ELR (cell line): ENCODE measurements at places on chromosomes 16 and 17.

GRCh38 chr16:15689290-15689689 is 39.2 kb downstream of the NDE1 start:
- DNase-seq: peak; percentile 42

- peak; percentile 24 for DNase-seq
Observed at GRCh38 chr17:34706029-34706428, 126.6 kb downstream of the TMEM132E start.

- peak; percentile 93 for DNase-seq
Observed at GRCh38 chr16:75593825-75594820, 27.9 kb downstream of the GABARAPL2 start.

DNA sequence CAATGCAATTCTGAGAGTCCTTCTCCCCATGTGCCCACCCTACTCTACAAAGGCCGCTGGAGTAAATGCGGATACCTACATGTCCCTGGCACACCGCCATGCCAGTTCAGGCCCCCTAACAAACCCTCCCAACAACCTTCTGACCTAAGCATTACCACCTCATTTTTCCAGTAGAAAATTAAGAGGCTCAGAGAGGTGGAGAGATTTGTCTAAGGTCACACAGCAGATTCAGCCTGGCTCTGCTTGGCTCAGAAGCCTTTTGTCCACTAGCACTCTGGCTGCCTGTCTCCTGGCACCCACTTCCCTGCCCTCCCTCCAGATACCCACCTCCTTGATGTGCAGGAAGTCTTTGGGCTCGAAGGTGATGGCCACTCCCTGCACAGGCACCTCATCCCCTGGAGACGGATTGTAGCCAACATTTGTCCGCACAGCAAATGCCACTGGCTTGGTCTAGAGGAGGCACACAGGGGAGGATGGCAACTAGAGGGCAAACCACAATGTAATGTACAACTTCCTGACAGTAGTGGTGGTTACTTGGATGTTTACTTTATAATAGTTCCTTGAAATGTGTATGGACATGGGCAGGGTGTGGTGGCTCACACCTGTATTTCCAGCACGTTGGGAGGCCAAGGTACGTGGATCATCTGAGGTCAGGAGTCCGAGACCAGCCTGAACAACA is 10.2 kb downstream of the CACNB1 start:
- no peak for DNase-seq

DNA sequence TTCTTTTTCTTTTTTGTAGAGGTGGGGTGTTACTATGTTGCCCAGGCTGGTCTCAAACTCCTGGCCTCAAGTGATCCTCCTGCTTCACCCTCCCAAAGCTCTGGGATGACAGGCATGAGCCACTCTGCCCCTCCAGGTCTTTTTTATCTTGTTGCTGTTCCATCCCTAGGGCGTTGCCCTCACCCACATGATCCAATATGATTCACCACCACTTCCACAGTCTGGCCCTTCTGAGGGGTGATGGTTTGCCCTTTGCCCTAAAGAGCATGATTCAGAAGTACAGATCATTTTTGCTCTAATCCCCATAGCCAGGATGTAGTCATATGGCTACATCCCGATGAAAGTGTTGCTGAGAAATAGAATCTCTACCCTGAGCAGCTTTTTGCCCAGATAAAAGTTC is 18.8 kb downstream of the STX4 start:
- peak; percentile 98 for DNase-seq

- no peak for DNase-seq
Observed at GRCh38 chr16:4839942-4840341, 7.1 kb downstream of the GLYR1 start.

- peak; percentile 82 for DNase-seq
Observed at GRCh38 chr17:62714016-62714777, 86.7 kb downstream of the MRC2 start.

GRCh38 chr17:76432004-76432403 is 20.9 kb downstream of the UBE2O start:
- no peak for DNase-seq

GRCh38 chr17:1002412-1002753 is 5.5 kb downstream of the TIMM22 start:
- DNase-seq: peak; percentile 23

GRCh38 chr16:77759821-77760220 is 28.5 kb upstream of the VAT1L start:
- no peak for DNase-seq

DNA sequence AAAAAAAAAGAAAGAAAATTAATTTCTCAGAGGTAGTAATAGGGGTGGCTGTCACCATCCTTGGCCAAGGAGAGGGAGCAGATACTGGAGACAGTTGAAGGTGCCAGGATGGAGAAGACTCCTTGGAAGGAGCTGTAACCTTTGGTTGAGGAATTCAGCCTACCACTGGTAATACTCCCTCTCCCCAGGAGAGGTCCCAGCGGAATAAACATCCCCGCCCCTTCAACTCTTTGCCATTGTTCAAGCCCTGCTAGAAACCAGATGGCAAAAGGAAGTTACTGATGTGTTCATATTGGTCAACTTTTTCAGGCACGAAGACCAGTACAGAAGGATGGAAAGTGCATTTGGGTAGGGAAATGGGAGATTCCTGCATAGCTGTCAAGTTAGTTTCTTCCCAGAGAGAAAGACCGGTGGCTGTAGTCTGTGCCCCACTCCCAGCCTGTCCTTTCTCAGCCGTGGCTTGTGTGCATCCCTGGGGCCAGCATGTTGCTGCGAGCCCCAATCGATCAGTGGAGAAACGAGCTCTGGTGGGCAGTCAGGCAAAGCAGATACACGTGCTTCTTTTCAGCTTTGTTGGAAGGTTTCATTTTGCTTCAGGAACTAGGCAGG is 612.1 kb downstream of the MAF start:
- DNase-seq: no peak

DNA sequence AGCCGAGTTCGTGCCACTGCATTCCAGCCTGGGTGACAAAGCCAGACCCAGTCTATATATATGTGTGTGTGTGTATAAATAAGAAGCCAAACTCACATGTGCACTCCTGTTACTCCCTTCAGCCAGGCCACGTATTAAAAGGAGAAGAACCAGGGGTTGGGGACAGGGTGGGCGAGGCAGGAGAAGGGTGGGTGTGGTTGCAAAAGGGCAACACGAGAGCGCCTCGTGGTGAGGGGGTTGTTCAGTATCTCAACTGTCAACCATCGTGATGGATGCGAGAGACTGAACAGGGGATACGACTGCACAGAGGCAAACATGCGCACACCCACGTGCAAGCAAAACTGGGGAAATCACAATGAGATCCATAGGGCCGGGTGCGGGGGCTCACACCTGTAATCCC is 54.9 kb downstream of the ABCC6 start:
- DNase-seq: no peak

- DNase-seq: no peak
Observed at GRCh38 chr17:13000561-13000960, 17.3 kb downstream of the ELAC2 start.

DNA sequence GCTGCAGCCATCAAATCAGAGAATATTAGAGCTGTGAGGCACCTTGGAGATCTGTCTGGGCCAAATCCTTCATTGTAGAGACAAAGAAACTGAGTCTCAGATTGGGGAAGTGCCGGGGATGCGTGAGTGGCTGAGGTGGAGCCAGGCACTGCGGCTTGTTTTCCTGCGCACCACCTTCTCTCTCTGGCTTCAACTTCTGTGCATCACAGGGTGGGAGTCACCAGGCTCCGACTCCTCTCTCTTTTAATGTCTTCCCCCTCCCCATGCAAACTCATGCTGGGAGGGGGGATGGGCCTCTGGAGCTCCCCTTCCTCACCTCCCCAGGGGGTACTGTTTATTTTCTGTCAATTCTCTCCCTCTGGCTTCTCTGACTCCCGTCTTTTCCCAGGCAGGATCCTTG is 8.7 kb upstream of the ETV4 start:
- no peak for DNase-seq

GRCh38 chr16:15530085-15530484 is 95.7 kb downstream of the BMERB1 start:
- no peak for DNase-seq

DNA sequence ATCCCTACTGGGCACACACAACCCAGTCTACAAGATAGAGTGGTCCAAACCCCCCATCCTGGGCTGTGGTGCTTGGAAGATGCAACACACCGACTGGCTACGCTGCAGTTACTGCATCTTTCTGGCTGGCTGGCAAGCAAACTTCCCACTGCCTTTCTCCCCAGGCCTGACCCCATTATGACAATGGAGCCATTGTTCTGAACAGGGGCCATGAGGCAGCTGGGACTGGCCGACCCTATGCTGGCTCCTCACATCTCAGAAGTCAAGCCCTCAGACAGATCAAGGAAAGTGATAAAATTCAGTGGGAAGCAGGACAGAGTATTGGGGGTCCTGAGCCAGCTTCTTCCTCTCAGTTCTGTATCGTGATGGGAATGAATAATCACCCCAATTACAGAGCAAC is 364.1 kb upstream of the ASIC2 start:
- no peak for DNase-seq

GRCh38 chr16:1202274-1202673 is 22.8 kb downstream of the TPSG1 start:
- DNase-seq: no peak

DNA sequence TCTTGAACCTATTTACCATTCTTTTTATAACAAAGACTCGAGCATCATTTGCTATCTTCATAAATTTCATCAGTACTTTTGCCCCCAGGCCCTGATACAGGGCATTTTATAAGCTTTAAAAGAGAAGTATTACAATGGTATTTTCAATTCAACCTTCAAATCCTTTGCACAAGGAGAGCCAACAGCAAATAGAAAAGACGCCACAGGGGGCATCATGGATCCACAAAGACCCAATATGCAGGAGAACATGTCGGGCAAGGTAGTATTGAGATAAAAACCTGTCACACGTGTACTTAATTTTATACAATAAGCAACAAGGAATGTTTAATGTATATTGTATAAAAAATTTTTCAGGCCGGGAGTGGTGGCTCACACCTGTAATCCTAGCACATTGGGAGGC is 10.2 kb downstream of the MAP3K14 start:
- DNase-seq: no peak

GRCh38 chr16:66065925-66066324 is 300.6 kb upstream of the CDH5 start:
- DNase-seq: no peak

GRCh38 chr16:14486520-14487303 is 143.3 kb downstream of the PARN start:
- DNase-seq: peak; percentile 89

- no peak for DNase-seq
Observed at GRCh38 chr17:77571155-77571981, 387.1 kb upstream of the TNRC6C start.

GRCh38 chr16:17358846-17359245 is 111.9 kb downstream of the XYLT1 start:
- DNase-seq: no peak

DNA sequence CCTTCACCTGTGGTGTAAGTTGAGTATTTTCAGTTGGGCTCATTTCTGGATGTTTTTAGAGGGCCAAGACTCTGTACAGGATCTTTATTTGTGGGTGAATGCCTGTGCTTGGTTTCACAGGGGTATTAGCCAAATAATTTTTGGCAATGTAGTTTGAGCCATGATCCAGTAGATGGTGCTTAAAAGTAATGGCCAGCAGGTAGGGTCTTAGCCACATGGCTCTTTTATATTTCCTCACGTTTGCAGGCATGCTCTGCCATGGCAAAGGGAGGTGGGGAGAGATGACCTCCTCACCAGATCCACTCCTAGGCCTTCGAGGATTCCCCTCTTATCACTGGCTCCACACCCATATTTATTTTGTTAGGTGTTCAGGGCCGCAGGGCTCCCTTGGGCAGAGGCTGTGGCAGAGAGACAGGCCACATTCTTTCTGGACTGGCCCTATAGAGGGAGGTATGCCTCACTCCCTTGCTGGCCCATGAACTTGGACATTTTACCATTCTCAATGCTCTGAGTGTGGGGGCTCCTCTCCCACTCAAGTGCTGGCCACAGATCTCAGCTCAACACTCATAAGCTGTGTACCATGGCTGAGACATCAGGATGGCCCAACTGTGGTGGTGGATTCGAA is 417.1 kb downstream of the XYLT1 start:
- no peak for DNase-seq

DNA sequence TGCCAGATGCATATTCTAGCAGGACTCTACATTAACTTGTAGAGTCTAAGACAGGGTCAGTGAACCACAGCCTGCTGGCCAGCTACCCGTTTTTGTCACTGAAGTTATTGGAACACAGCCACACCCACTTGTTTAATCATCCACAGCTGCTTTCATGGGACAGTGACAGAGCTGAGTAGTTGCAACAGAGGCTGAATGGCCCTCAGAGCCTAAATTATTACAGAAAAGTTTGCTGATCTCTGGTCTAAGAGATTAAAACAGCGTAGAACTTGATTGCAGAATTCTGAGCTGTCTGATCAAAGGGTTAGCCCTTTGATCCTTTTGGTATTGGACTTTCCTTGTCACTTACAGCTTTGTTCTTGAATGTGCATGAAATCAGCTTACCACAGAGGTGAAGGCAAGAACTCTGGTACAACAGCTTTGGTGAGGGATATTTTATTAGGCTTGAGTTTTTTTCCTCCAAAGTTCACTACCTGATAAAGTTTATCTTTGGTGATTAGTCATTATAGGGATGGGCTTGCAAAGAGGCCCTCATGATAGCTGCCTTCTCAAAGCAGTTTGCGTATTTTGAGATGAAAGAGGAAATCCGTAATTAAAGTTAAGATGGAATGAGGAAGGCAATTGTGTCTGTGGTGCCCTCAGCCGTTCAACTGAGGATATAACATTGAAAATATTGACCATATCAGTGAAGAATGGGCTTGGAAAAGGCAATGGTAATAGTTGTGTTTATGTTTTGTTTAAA is 23.6 kb downstream of the ALDH3A2 start:
- DNase-seq: no peak

DNA sequence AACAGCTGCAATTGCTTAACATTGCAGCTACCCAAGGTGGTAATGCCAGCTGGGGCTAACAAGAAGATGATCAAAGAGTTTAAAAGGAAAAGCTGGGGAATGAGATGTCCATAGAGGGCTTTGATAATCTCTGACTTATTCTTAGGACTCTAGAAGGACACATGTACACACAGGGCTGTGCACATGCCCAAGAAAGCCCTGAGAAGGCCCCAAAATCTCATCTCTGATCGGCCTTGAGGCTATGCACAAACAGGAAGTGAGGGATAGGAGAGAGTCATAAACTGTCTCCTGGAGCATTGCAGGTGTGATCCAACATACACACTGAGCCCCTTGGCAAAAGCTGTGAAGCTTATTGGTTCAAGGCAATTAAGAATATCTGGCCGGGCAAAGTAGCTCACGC is 17.2 kb upstream of the RABEP1 start:
- no peak for DNase-seq

DNA sequence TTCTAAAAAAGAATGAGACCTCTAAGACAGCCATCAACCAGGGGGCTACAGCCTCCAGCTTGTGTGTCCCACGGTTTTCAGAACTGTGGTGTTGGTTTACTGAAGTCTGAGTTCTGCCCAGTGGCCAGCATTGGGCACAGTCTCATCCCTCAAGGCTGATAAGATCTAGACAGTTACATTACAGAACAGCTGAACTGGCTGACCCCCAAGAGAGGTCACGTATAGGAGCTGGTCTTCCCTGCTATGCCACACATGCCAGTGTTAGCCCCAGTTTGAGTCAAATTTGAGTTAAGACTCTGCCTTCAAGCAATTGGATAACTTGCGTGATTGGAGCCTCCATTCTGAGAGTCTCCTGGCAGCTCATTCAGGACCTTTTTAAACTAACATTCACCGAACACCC is 14.8 kb upstream of the NUP93 start:
- no peak for DNase-seq
